ENCODE measurements at places on chromosomes 5 and 9. TPM values are rescaled to one million over a fixed set of nuclear protein-coding genes. Genes with fewer than 3 reads are reported as not detected.

GRCh38 chr5:107389130-107389774 lies 281.5 kb downstream of the EFNA5 start:
- peak; percentile 71 for ATAC-seq

- no peak for ATAC-seq
These were observed 154.8 kb downstream of the GABRB2 start for GRCh38 chr5:161391724-161392123.

DNA sequence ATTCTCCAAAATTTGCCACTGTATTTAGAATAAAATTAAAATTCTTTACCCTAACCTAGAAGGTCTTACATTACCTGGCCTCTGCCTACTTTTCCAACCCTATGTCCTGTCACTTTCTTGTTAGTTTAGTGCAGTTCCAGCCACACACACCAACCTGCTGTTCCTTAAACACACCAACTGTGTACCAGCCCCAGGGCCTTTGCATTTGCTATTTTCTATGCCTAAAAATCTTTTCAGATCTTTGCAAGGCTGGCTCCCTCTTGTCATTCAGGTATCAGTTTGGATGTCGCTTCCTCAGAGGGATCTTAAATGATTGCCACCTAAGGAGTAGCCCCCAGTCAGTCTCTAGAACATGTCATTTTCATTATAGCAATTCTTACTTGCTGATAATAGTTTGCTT lies 17.7 kb upstream of the NRG2 start:
- no peak for ATAC-seq

GRCh38 chr5:32707418-32707997 lies 3.6 kb upstream of the NPR3 start:
- no peak for ATAC-seq

- ATAC-seq: no peak
These were observed 38.0 kb downstream of the MTMR12 start for GRCh38 chr5:32274548-32275395.

Gene UBQLN1
- 69.5 TPM for total RNA-seq

DNA sequence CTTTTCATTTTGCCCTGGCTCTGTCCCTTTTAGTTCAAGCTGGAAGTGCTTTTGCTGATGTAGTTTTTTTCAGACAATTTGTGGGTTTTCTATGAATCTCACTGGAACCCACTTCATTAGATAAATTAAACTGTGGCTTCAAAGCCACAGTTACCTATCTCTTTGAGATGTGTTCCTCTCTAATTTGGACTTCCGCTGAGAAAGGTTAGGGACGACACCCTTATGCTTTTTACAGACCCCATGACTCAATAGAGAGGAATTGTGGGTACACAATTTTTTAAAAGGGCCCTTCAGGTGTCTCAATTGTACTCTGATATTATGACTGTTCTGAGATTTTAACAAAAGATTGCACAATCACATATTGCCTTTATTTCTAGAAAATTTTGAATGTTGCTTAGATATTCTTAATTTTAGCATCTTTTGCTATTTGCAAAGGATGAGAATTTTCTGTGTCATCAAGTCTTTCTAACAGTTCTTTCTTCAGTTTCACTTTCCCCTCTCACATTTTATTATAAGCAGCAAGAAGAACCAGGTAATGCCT lies 110.6 kb downstream of the GADD45G start:
- peak; percentile 91 for ATAC-seq

Gene CD72
- total RNA-seq: 7.5 TPM

Gene IL4
- not detected for total RNA-seq

DNA sequence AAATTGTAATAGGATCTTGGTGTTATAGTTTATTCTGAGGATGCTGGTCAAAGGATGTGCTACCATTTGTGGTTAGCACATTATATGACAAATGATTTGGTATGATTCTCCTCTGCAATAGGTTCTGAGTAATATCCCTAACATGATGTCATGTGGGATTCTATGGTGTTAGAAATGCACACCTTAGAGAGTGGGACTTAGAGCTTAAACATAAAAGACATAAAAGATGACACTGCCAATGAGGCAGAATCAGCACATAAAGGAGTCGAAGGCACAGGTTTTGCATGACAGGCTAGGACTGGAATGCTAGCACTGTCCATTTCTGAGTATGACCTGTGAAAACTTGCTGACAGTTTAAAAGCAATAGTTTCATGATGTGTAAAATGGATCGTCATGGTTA lies 100.4 kb downstream of the OSTF1 start:
- ATAC-seq: peak; percentile 72

- no peak for ATAC-seq
These were observed 61.6 kb upstream of the C9orf72 start for GRCh38 chr9:27634879-27635278.

DNA sequence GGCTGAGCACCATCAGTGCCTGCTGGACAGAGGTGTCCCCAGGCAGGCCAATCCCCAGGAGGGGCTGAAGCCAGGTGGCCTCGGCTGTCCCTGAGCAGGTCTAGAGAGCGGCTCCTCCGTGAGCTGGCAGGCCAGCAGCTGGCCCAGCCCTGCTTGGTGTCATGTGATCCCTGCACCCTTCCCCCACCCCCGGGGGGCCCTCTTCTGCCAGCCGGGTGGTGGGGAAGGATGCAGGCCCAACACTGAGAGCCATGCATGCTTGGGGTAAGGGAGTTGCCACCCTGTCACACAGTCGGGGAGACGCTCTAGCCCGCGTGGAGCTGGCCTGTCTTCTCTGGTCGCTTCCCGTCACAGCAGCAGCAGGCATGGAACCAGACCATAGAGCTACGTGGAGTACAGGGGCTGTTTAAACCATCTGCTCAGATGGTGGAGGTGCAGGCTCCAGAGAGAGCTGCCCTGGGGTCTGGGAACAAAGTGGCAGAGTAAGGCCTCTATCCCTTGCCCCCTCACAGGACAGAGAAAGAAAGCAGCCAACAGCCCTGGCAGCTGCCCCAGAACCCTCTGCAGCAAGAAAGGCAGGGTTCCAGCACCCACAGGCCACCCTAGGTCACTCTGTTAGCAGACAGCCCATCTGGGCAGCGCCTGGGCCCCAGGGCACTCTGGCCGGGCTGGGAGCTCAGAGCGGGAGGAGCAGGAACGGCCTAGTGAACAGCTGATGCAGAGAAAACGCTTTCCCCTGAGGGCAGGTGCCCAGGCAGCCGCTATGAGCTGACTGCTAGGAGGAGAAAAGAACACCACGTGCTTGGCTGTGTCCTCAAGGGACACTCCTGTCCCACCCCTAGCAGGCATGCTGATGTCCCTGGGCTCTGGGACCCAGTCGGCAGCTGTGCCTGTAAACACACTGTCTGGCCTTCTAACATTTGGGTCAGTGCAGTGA lies 6.8 kb downstream of the RALGDS start:
- no peak for ATAC-seq

GRCh38 chr9:86807367-86807976 lies 139.8 kb downstream of the GAS1 start:
- no peak for ATAC-seq

DNA sequence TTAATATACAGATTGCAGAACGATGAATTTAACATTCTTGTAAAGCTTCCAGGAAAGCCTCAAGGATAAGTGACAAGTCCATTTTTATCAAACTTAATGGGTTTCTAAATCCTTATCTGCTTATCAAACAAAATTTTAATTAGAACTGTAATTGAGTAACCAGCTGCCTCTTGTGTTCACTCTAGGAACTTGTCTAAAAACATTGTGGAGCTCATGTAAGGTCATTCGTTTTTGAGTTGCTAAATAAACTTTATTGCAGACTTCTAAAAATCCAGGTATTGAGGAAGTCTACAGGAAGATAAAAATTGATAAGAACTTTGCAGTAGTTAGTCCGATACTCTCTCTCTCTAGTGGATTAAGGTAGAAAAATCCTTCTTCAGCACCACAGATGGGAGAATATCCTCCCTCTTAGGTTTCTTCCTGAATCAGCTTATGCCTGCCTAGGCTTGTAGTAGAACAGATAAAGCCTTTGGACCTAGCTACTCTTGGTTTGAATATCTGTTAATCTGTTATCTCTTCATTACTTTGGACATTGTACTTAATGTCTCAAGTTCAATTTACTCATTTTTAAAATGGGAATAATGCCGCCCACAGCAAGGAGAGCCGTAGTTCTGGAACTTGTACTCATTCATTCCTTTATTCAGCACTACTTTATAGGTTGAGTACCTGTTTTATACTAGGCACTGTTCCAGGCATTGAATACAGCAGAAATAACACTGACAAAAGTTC lies 60.0 kb upstream of the DHFR start:
- ATAC-seq: no peak

GRCh38 chr5:160774666-160775315 lies 77.2 kb downstream of the ATP10B start:
- ATAC-seq: no peak

DNA sequence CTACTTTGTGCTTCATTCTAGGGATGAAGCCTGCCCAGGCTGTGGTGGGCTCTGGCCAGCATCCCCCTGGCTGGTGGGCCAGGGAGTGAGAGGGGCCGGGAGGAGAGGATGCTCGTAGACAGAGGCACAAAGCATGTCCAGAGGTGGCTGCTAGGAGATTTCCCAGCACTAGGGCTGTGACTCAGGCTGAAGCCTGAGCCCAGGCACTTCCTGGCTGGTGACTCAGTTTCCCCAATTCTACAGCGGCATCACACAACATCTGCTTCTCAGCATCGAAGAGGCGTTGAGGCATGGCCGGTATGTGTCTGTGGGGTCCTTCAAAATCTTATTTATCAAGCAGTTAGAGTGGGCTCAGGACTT lies 55.6 kb downstream of the DUSP1 start:
- no peak for ATAC-seq

DNA sequence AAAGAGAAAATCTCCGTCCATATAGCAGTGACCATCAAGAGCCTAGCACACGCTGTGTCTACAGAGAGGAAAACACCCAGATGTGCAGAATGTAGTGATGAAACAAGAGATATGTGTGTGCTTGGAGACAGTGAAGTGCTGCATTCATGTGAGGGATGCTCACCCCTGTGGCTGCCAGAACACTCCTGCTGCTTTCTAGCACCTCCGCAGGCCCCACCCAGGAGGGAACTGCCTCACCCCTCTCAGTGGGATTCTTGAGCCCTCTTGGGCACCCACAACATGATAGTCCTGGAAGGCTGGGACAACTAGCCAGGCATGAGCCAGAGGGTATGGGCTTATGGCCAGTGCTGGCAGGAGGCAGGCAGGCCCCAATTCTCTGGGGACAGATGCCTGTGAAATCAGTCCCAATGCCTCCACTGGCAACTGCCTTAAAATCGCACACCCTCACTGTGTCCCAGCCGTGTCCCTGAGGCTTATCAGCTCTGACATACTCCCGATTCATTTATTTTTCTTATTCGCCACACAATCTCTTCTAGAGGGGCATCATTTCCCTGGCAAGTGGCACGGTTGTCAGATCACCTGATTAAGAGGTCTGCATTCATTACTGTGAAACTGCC lies 73.2 kb upstream of the FSTL4 start:
- ATAC-seq: no peak

- no peak for ATAC-seq
These were observed 411.4 kb downstream of the MAT2B start for GRCh38 chr5:163916861-163917260.

GRCh38 chr5:82331557-82331956 lies 53.4 kb upstream of the RPS23 start:
- no peak for ATAC-seq

DNA sequence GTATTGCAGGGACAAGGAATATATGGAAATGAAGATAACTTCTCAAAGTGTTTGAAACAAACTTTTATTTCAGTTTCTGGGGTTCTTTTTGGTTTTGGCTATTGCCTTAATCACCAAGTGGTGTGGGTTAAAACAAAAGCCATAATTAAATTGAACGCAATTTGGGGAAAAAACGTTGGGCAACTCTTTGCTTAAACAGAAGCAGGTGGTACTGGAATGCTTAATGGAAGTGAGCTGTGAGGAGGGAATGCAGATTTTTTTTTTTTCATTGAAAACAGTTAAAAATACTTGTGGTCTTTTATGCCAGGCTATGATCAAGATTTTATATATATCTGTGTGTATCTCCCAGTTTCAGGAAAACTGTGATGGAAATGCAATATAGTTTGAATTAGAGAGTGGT lies 195.7 kb upstream of the TUT7 start:
- no peak for ATAC-seq

Gene LIX1
- total RNA-seq: not detected

- no peak for ATAC-seq
These were observed 296.8 kb upstream of the VLDLR start for GRCh38 chr9:2324742-2325141.

Gene GLRA1
- total RNA-seq: not detected

GRCh38 chr5:132461569-132462070 lies 29.0 kb downstream of the IRF1 start:
- no peak for ATAC-seq

Gene FBN2
- not detected for total RNA-seq

- ATAC-seq: peak; percentile 32
These were observed 23.4 kb downstream of the CDK20 start for GRCh38 chr9:87950765-87951488.

GRCh38 chr9:78601957-78602565 lies 305.1 kb downstream of the PSAT1 start:
- no peak for ATAC-seq

DNA sequence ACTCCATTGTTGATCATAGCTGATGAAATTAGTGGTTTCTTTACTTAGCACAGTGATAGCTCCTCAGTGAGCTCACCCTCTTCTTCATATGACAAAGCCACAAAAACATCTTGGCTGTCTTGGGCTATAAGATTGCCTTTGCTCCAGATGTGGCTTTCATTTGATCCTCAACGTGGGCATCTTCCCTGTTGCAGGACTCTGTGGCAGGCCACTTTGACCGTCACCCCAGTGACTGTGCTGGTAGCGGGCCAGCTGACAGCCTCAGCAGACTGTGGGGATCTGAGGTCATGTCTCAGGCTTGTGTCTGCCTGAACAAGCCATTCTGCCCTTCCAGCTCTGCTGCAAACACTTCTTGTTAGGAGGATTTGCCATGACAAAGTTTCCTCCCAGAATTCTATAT lies 422.2 kb downstream of the NR2F1-AS1 start:
- no peak for ATAC-seq

GRCh38 chr5:135461481-135462151 lies 9.5 kb upstream of the TIFAB start:
- no peak for ATAC-seq

DNA sequence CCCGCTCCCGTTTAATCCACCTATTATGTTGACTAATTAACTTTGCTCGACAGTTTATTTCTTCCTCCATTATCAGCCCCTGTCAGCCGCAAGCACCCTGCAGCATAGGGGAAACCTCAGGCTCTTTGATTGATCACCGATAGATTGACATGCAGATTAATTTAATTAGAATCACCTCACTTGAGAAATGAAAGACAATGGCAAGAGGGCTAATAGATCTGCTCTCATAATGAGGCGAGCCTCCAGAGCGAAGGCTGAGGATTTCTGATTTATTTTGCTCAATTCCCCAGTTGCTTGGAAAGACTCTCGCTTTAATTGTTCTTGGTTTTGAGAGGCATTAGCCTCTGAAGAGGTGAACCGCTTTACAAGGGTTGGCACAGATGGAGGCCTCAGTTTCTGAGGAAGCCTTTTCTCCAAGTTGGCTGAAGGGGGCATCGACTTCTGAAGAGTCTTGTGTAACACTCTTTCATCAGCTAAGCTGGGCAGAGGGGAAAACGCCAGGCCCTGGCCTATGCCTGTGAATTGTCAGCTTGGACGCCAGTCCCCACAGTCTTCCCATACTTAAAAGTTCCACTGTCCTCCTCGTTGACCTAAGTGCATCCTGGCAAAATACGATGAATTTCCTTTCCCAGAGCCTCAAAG lies 275.4 kb downstream of the EBF1 start:
- no peak for ATAC-seq

GRCh38 chr9:136353088-136353487 lies 10.5 kb downstream of the DNLZ start:
- no peak for ATAC-seq

- ATAC-seq: no peak
These were observed 119.1 kb upstream of the NR5A1 start for GRCh38 chr9:124626276-124626675.

All from activated T-helper 17 cell treated with anti-CD3 and anti-CD28 coated beads, Interleukin-2, amount 50 U/mL, for 72 hours (primary cell).